ENCODE measurements at places on chromosomes 4 and X. TPM values are rescaled to one million over a fixed set of nuclear protein-coding genes. Genes with fewer than 3 reads are reported as not detected.

The GPR34 gene
- total RNA-seq: not detected

The CT83 gene
- total RNA-seq: not detected

The PRR32 gene
- not detected for total RNA-seq

The CTAG1A gene
- total RNA-seq: not detected

The ANKRD17 gene
- 68.5 TPM for total RNA-seq

The MND1 gene
- 1.8 TPM for total RNA-seq

The HCFC1 gene
- 74.8 TPM for total RNA-seq

The HEPH gene
- total RNA-seq: 6.3 TPM

The LRP2BP gene
- 0.31 TPM for total RNA-seq

The CLIC2 gene
- total RNA-seq: 0.99 TPM

The NSD2 gene
- 66.4 TPM for total RNA-seq

The TLR1 gene
- total RNA-seq: 0.42 TPM
